Peyer's patch (tissue), 4 donors: ENCODE measurements at places on chromosomes 4 and X.
A peak's percentile ranks its signal among the peaks of the same experiment; 100 is the strongest.

- no peaks in the 10 kb centered on the region for H3K36me3 ChIP-seq
- H3K27me3 ChIP-seq = no peaks in the 10 kb centered on the region
- H3K27ac ChIP-seq = no peak overlapping the region
These were observed 34.8 kb downstream of the ASMT start for GRCh38 chrX:1649621-1650020.

DNA sequence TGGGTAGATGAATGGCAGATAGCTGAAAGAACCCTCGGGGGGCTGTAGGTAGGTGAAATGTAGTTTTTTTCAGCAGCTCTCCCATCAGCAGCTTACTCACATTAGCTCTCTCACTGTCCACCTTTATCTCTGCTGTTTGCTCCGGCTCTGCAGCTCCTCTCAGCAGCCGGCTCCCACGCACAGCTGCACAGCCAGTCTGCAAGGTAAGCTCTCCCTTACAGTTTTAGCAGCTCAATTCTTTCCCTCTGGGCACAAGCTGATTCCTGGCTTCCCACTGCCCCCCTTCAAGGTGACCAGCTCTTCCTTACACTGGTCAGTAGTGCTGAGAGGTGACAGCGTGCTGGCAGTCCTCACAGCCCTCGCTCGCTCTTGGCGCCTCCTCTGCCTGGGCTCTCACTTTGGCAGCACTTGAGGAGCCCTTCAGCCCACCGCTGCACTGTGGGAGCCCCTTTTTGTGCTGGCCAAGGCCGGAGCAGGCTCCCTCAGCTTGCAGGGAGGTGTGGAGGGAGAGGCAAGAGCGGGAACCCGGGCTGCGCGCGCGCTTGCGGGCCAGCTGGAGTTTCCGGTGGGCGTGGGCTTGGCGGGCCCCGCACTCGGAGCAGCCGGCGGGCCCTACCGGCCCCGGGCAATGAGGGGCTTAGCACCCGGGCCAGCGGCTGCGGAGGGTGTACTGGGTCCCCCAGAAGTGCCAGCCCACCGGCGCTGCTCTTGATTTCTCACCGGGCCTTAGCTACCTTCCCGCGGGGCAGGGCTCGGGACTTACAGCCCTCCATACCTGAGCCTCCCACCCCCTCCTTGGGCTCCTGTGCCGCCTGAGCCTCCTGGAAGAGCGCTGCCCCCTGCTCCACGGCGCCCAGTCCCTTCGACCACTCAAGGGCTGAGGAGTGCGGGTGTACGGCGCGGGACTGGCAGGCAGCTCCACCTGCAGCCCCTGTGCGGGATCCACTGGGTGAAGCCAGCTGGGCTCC, 393.6 kb downstream of the CENPC start:
- H3K27me3 ChIP-seq = no peaks in the 10 kb centered on the region
- DNase-seq = no peak
- no peaks in the 10 kb centered on the region for H3K36me3 ChIP-seq
- H3K4me3 ChIP-seq = no peak overlapping the region
- no peak overlapping the region for H3K27ac ChIP-seq

DNA sequence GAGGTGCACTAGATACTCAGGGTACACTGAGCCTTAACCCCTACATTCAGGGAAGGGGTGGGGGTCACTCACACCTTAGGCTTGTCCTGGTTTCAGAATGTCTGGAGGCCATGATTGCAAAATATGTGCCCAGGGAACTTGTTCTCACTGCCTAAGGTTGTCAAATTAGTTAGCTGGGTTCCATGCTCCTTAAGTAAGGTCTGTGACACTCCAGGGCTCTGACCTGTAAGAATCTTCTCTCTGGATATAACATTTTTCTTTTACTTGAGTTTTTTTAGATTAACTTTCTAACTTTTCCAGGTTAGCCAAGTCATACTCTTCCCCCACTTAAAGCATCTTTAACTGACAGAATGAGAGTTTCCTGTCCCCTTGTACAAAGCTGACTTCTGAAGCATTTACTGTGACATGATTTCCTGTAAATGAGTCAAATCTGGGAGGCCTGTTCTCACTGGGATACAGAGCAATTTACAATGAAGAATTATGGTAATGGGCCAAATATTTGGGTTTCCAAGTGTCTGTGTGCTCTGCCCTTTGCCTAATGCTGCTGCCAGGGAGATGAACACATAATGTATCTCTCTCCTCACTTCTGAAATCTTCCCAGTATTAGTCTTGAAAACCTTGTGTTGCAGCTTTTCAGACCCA, 101.7 kb downstream of the GATB start:
- no peaks in the 10 kb centered on the region for H3K27me3 ChIP-seq
- no peaks in the 10 kb centered on the region for H3K4me1 ChIP-seq
- H3K4me3 ChIP-seq = no peak overlapping the region
- no peak for DNase-seq

GRCh38 chrX:109954333-109954732, 48.6 kb upstream of the TMEM164 start:
- no peaks in the 10 kb centered on the region for H3K4me1 ChIP-seq
- H3K36me3 ChIP-seq = no peaks in the 10 kb centered on the region
- DNase-seq = no peak
- H3K4me3 ChIP-seq = no peak overlapping the region
- H3K27ac ChIP-seq = no peak overlapping the region

DNA sequence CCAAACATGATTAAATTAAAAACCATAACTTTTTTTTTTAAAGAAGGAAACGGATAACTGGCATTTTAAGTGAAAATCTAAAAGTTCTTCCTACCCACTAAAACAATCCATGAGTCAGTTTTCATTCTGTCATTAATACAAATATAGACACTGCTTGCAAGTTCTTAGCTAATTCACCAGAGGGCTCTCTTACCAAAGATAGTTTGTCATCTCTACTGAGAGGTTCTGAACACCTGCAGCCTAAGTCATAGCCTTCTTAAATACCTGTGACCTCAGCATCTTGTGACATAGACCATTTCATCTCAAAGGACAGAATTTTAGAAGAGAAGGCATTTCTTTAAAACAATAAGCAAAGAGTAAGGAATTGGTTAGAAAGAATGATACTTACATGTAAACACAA, 65.3 kb upstream of the FAM120C start:
- H3K27ac ChIP-seq = no peak overlapping the region
- DNase-seq = no peak
- no peak overlapping the region for H3K4me3 ChIP-seq

GRCh38 chrX:43349363-43349762, 306.7 kb upstream of the MAOA start:
- peak; percentile 69 for DNase-seq
- no peak overlapping the region for H3K4me3 ChIP-seq
- no peak overlapping the region for H3K27ac ChIP-seq
- no peaks in the 10 kb centered on the region for H3K36me3 ChIP-seq

GRCh38 chrX:105658136-105658535, 164.2 kb upstream of the NRK start:
- H3K4me3 ChIP-seq = no peak overlapping the region
- H3K27me3 ChIP-seq = no peaks in the 10 kb centered on the region
- no peak overlapping the region for H3K27ac ChIP-seq
- no peaks in the 10 kb centered on the region for H3K4me1 ChIP-seq
- H3K36me3 ChIP-seq = no peaks in the 10 kb centered on the region

DNA sequence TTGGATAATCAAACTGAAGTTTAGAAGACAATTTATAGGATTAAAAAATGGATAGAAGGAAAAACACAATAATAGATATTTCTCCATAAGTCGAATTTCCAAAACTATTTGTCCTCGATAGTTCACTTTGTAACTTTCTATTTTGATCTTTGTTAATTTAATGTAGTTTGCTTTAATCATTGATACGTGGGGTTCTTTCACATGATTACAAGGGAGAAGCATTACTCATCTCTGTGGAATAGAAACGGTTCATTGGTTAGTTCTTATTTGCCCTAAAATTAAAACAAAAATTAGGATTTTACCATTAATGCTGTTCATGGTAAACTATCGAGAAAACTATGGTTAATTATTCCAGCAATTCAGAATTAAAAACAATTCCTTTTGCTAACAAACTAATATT, 2.1 kb downstream of the TET2 start:
- H3K36me3 ChIP-seq = no peaks in the 10 kb centered on the region
- no peak for DNase-seq
- peak overlapping the region; percentile 86 for H3K4me3 ChIP-seq

DNA sequence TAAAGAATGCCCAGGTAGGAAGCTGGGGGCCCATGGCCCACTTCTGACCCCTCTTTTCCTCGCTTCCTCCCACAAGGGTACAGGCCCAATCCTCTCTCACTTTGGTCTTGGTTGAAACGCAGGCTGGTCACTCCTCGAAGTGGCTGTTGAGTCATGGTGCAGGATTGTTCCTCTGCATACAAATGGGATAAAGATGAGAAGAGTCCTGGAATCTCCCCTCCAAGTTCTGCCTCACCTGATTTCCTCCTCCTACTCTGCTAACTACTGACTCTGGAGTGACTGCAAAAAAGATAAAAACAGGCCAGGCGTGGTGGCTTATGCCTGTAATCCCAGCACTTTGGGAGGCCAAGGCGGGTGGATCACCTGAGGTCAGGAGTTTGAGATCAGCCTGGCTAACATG, 1.7 kb downstream of the WDR45 start:
- no peak overlapping the region for H3K27ac ChIP-seq
- H3K4me1 ChIP-seq = no peaks in the 10 kb centered on the region
- H3K4me3 ChIP-seq = no peak overlapping the region
- H3K36me3 ChIP-seq = no peaks in the 10 kb centered on the region

GRCh38 chr4:87838890-87839591, 6.3 kb downstream of the MEPE start:
- no peak for DNase-seq
- no peak overlapping the region for H3K4me3 ChIP-seq
- H3K4me1 ChIP-seq = no peaks in the 10 kb centered on the region
- no peak overlapping the region for H3K27ac ChIP-seq
- H3K36me3 ChIP-seq = no peaks in the 10 kb centered on the region

- no peaks in the 10 kb centered on the region for H3K4me1 ChIP-seq
- no peak overlapping the region for H3K4me3 ChIP-seq
- DNase-seq = no peak
- no peaks in the 10 kb centered on the region for H3K27me3 ChIP-seq
- no peaks in the 10 kb centered on the region for H3K36me3 ChIP-seq
- no peak overlapping the region for H3K27ac ChIP-seq
These were observed 592.0 kb downstream of the IQCM start for GRCh38 chr4:149223659-149224058.

DNA sequence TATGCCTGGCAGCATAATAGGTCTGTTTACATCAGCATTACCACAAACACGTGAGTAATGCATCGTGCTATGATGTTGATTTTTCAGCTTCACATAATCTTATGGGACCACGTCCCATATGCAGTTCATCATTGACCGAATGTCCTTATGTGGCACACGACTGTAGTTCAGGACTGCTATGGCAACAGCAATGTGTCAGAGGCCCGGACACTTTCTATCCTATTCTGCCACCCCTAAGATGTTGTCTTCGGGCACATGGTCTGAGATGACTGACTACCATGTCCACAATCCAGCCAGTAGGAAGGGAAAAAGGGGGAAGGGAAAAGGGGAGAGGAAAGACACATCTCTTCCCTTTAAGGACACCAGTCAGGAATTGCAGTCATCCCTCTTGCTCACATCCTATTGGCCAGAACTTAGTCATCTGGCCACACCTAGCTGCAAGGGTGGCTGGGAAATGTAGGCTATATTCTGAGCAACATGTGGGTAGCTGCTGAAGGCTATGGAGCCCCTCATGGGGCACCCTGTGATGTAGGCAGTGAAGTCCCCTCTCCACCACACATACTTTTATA, 196.0 kb upstream of the RBPJ start:
- DNase-seq = no peak
- H3K4me3 ChIP-seq = no peak overlapping the region
- no peaks in the 10 kb centered on the region for H3K4me1 ChIP-seq

- H3K4me1 ChIP-seq = no peaks in the 10 kb centered on the region
- no peak for DNase-seq
- H3K4me3 ChIP-seq = no peak overlapping the region
- H3K27me3 ChIP-seq = no peaks in the 10 kb centered on the region
These were observed 28.0 kb downstream of the RNF212 start for GRCh38 chr4:1085404-1085799.

- H3K4me1 ChIP-seq = peaks cover 6% of the 10 kb centered on the region
- no peak for DNase-seq
- H3K27ac ChIP-seq = no peak overlapping the region
- H3K36me3 ChIP-seq = no peaks in the 10 kb centered on the region
These were observed 48.1 kb downstream of the FNIP2 start for GRCh38 chr4:158816955-158817354.

- H3K27ac ChIP-seq = no peak overlapping the region
- H3K4me1 ChIP-seq = no peaks in the 10 kb centered on the region
- DNase-seq = peak; percentile 85
- H3K27me3 ChIP-seq = no peaks in the 10 kb centered on the region
- H3K36me3 ChIP-seq = no peaks in the 10 kb centered on the region
These were observed 9.0 kb upstream of the PITX2 start for GRCh38 chr4:110631584-110632505.

DNA sequence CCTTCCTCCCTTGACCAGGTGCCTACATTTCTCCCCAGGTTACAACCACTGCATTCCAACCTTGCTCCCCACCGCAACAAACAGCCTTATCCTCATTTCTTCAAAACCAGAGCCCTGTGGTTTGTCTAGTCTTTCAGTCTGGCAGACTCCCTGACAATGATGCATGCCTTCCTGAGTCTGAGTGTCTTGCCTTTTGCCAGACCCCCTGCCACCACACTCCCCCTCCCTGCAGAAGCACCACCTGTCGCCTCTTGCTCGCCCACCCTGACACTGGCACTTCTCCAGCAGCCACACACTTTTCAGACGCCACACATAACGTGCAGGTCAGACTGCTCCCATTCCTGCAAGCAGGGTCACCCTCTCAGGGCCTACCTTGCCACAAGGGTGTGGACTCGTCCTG, 349.2 kb upstream of the NOCT start:
- no peak overlapping the region for H3K4me3 ChIP-seq

- H3K27ac ChIP-seq = no peak overlapping the region
- no peaks in the 10 kb centered on the region for H3K4me1 ChIP-seq
- no peak overlapping the region for H3K4me3 ChIP-seq
- no peak for DNase-seq
These were observed 35.0 kb downstream of the LIMCH1 start for GRCh38 chr4:41572956-41573355.
